NCI-H774 (cell line): ENCODE measurements at places on chromosomes 6 and 20.

- no peak for DNase-seq
These were observed 64.8 kb downstream of the IBTK start for GRCh38 chr6:82182756-82183155.

GRCh38 chr6:157316871-157317814 lies 6.2 kb downstream of the TMEM242 start:
- DNase-seq, result no peak

- DNase-seq, result no peak
These were observed 121.6 kb downstream of the PREX1 start for GRCh38 chr20:48706116-48706656.

GRCh38 chr6:44254191-44255104 lies 2.9 kb downstream of the SLC35B2 start:
- no peak for DNase-seq

DNA sequence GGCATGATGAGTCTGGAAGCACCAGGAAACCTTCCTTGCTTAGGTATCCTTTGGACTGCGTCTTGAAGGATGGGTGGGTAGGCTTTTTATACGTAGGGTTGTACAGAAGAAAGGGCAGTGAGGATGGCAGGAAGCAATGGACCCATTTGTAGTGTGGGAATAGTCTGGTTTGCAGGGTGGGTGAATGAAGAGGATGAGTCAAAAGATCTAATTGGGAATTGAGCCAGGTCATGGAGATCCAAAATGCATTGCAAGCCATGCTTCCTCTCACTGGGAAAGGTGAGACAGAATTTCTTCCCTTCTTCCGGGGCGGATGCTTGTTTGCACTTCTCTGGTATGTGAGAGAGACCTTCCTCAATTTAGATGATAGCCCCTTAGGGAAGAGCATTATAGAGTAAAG lies 10.1 kb upstream of the BTBD3 start:
- DNase-seq, result no peak

GRCh38 chr6:116090251-116090650 lies 10.4 kb upstream of the NT5DC1 start:
- DNase-seq, result no peak
